NCI-H1694 treated with DMSO at 0.1 percent for 48 hours (cell line): ENCODE measurements at places on chromosomes 1 and 21.

- no peak for DNase-seq
Observed at GRCh38 chr21:46641656-46642055, 6.2 kb downstream of the PRMT2 start.

DNA sequence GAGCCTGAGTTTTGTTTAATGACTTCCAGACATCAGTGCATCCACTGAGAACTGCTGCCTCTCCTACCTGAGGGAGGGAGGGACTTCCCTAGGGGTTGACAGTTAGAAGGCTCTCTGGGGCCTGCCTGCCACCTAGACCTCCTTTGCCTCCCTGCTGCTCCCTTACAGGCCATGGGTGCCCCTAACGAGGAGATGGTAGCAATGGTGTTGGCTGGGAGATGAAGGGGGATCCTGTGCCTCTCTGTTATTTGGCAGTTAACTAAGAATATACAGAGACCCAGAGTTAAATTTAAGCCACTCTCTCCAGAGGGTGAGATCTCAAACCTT is 66.1 kb downstream of the UBE2U start:
- DNase-seq: no peak

GRCh38 chr1:228144193-228144992 is 4.3 kb downstream of the GUK1 start:
- no peak for DNase-seq

DNA sequence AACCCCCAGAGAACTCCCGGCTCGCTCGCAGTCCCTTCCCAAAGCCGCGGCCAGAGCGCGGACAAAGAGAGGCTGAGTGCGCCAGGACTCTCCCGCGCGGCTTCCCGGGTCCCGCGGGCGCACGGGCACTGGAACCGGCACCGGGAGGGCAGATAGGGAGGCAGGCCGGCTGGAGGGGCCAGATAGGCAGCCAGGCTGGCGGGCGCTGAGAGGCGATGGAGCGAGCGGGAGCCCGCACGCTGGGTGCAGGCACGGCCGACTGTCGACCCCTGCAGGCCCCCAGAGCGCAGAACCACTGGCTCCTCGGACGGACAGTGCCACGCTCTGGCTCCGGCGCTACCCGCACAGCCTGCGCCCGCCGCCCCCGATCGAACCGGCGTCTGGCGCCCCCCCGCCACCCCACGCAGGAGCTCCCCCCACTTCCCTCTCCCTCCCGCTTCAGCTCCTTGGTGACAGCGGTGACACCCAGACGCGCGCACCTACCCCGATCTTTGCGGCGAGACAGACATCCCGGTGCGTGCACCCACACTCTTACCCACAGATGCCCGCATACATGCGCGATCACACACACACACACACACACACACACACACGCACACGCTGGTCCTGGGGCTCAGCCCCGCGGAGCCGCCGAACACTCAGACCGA is 534 bp downstream of the SLC6A9 start:
- DNase-seq: no peak

GRCh38 chr1:160740133-160740688 is 1.2 kb downstream of the SLAMF7 start:
- DNase-seq: no peak

DNA sequence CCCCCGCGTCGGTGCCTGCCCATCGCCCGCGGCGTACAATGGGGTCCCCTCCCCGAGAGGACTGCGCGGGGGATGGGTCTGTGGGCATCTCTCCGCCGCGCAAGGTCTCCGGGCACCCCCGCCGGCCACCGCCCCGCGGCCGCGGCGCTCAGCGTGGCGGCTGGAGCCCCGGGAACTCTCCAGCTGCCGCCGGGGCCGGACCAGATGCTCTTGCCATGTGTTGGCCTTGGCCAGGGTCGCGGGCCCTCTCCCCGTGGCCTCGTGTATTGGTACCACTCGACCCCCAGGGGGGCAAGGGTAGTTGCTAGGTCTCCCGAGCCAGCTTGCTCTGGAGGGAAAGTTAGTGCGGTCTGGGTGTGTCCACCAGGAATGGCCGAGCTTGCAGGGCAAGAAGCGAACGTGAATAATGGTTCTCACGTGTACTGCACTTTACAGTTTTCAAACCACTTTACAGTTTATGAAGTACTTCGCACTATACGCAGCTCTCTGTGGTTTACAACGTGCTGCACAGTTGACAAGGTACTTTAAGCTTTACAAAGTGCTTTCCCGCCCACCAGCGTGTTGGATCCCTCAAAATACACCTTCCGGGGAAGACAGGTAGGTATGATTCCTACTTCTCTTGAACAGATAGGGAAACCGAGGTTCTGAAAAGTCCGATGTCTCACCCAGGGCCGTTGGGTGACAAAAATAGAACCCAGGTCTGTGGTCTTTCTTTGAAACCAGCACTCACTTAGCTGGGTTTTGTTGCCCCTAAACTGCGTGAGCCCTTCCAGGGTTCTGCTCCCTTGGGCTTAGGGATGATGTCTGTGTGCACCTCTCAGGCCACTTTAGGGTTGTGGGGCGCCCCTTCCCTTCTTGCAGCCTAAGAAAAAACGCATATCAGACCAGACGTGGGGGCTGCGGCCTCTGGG is 1.2 kb downstream of the EPHB2 start:
- no peak for DNase-seq

GRCh38 chr1:181077576-181078242 is 10.8 kb upstream of the IER5 start:
- no peak for DNase-seq

DNA sequence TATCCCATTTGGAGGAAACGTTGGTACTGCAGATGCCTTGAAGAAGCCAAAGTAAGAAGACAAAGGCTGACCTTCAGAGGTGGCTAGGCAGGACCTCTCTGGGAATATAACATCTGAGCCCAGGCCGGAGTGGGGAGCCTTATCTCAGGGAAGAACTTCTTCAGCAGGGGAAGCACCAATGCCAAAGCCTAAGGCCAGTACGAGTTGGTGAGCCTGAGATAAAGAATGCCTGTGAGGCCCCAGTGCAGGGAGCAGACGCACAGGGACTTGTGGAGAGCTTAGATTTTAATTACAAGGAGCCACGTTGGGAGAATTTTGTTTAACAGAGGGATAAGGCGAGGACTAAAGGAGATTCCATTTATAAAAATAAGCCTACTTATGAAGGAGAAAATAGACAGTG is 468.8 kb upstream of the RUNX1 start:
- DNase-seq: no peak

GRCh38 chr1:185987611-185988321 is 253.6 kb downstream of the HMCN1 start:
- no peak for DNase-seq
